ENCODE measurements at places on chromosomes 12 and 14.

GRCh38 chr14:59422069-59422881, 42.9 kb downstream of the GPR135 start:
- no peak for DNase-seq

- DNase-seq = no peak
These were observed 223.3 kb upstream of the SFSWAP start for GRCh38 chr12:131487388-131488124.

GRCh38 chr14:20631023-20631879, 10.2 kb downstream of the OR6S1 start:
- no peak for DNase-seq

DNA sequence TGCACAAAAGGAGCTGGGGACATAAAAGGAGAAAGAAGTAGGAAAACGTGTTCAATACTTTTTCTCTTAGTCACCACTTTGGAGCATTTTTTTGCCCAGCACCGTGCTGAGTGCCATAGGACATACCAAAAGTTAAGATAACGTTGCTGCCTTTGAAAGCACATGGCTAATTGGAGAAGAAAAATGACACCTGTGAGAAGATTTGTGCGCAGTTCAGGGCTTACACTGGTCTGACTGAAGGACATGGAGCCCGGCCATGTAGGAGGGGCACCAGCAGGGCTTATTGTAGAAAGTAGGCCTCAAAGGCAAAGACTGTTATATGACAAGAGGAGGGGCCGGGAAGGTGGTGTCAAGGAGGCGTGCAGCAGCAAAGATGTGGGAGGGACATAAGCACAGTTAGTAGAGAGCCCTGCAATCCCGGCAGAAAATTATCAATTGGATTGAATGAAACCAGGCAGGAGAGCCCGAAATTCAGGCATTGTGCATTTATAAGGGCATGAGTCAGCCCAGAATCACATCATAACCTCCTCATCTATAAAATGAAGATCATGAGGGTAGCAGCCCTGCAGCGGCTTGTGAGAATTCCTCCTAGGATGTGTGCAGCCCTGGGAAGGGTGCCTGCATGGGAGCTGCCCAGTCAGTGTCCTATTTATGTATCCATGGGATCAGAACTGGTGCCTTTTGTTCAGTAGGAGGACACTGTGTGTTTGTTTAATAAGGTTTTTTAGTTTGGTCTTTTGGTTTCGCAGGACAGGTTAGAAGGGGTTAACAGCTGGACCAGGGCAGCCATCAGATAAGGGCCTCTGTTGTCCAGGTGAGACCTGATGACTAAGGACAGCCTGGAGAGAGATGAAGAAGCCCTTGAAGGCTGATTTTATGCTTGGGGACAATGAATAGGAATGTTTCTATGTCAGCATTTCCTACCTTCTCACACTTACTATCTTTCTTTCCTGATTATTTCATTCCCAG, 122.4 kb downstream of the GPR135 start:
- DNase-seq = no peak

- DNase-seq = no peak
These were observed 46.2 kb upstream of the GSC start for GRCh38 chr14:94816113-94816512.

- no peak for DNase-seq
These were observed 1.3 kb downstream of the TEAD4 start for GRCh38 chr12:2960390-2960956.

DNA sequence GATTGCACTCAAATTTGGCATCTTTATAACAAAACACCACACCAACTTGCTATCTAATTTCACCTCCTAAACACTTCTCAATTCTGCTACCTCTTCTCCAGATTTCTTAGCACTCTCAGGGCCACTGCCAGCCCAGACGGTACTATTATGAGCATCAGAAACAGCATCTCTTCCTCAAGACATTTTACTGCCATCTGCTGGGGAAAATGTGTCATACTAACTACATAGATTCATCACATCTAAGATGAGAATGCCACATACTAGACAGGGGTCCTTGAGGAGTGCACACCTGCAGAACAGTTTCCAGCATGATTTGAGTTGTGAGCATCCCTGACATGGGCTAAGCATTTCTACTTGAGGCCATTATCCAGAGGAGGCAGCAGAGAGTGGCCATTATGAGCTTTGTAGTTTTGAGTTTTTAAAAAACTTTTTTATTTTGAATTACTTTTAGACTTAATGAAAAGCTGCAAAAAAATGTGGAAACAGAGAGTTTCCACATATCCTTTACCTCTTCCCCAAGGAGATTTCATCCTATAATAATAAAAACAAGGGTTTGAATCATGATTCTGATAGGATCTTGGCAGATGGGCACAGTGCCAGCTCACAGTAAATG, 15.1 kb upstream of the GRIP1 start:
- DNase-seq = no peak

- DNase-seq = no peak
These were observed 8.7 kb downstream of the KRT6C start for GRCh38 chr12:52464897-52465296.

DNA sequence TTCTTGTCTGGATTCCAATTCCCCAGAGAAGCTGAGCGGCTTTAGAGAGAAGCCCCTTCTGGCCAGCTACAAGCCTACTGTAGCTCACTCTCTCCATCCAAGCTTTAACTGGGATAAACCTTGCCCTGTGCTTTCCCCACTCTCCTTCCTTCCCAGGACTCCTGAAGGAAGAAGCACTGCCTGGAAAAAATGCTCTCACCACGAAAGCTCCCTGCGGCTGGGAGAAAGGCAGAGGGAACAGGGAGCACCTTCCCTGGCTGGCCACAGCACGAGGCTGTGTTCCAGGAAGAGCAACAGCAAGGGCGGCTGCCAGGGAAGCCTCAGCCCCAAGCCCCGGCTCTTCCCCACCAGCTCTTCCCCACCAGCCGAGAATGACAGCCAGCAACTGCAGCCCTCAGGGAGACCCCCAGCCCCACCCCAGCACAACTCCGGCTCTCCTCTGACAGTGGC, 40.8 kb upstream of the PNMA1 start:
- DNase-seq = no peak

- DNase-seq = no peak
These were observed 826.6 kb upstream of the MGAT4C start for GRCh38 chr12:87082756-87083155.

GRCh38 chr14:67951529-67952135, 132.1 kb downstream of the RAD51B start:
- DNase-seq = no peak

- no peak for DNase-seq
These were observed 3.8 kb downstream of the TRAF3 start for GRCh38 chr14:102781063-102781462.

DNA sequence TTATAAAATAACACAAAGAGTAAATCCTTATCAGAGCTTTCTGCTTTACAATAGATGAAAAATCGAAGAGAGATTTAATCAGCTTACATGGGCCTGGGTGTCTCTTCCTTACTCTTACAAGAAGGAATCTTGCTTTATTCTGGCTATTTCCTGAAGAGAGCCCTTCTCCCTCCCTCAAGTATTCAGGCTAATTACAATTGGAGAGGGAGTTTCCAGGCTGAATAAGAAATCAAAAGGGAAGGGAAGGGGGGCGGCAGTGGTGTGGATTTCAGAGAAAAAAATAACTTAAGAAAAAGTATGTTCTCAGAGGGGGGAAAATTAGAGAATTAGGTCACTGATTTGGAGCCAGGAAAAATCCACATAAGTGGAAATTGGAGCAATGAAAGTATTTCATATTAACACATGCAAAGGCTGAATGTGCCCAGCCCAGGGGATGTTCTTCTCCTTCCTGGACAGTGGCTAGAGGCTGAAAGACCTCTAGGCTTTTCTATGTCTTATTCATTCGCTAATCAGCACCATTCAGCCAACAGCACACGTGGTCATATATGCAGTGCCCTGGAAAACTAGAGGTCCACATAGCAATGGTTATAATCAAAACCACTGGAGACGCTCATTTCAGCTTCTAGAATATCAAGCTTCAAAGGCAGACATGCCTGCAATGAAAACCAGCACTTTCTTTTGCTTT, 158.9 kb upstream of the BTG1 start:
- no peak for DNase-seq

DNA sequence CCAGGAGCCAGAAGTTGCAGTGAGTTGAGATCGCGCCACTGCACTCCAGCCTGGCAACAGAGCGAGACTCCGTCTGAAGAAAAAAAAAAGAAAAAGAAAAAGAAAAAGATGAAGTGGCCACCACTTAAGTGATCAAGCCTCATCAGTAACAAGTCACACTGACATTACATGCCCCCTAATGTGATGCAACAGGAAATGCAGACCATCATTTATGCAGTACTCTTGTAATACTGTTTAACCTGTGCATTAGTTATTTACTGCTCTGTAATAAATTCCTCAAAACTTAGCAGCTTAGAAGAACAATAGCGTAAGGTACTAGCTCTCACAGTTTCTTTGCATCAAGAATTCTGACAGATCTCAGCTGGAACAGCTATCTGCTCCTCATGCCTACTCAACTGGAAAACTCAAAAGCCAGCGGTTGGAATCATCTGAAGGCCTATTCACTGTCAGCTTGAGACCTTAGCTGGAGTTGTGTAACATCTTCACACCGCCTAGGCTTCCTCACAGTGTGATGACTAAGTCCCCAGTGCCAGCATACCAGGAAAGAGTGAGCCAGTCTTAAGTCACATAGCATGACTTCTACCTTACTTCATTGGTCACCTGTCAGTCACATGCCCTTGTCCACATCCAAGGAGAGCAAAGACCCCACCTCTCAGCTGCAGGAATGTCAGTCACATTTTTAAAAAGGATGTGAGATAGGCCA, 31.5 kb downstream of the EPS8 start:
- no peak for DNase-seq

DNA sequence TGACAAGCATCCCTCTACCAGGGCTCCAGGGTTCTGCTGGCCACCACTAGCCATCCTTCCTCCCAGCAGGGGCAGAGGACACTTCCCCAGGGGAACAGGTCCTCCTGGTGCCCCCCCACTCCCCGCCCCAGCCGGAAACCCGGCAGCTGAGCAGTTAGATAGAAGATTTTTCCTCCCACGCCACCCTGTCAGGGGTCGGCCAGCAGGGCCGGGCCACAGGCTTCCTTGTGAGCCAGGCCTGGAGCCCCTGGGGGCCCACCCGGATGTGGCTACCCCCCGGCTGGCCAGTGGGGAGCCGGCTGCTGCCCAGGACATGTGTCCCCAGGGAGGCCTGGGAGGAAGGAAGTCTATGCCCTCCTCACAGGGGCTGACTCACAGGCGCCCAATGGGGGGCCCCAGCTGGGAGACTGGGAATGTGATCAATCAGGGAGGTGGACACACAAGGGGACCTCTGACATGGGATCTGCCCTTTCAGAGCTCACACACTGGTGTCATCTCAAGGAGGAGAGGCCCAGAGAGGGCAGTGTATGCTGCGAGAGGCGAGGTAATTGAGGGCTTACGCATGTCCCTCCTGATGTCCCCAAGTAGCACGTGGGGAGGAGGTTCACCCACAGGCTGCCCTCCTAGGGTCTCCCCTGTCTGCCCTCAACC, 4.2 kb downstream of the SH2B3 start:
- no peak for DNase-seq
